ENCODE measurements at places on chromosomes 13 and 19. TPM values are rescaled to one million over a fixed set of nuclear protein-coding genes. Genes with fewer than 3 reads are reported as not detected.

DNA sequence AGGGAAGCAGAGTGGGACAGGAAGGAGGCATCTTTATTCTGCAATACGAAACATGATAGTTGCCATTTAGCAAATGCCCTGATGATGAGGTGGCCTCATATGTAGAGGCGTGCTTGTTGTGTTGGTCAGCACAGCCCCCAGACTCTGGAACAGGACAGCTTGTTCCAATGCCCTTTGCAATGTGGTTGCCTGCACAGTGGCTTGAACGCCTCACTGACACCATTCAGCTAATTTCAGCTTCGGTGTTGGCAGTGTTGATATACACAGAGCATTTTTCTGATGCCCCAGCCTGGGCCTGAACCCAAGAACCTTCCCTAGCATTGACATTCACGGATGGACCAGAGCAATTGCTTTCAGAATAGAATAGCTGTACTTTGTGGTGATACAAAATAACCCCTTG is 133.3 kb downstream of the HS6ST3 start:
- DNase-seq: no peak

- no peak for DNase-seq
Measured at GRCh38 chr19:14514215-14514863, 3.9 kb downstream of the DNAJB1 start.

- peak; percentile 21 for DNase-seq
Measured at GRCh38 chr19:49335071-49335783, at the start of gene CD37. CD37 (plus strand) TSS chr19:49335406; CDS start chr19:49335541, 135 bp downstream.

UBE2L5 gene
- not detected for total RNA-seq

RHPN2 gene
- total RNA-seq: 29.1 TPM

GRCh38 chr13:95642999-95643398 is 1.5 kb downstream of the DZIP1 start:
- DNase-seq: no peak
